ENCODE measurements at places on chromosomes 16 and 17.

- no peak for DNase-seq
These were observed at the start of gene ATMIN for GRCh38 chr16:81035398-81035974. ATMIN (plus strand) TSS chr16:81035842; CDS start chr16:81035871, 29 bp downstream.

- no peak for DNase-seq
These were observed 8.5 kb downstream of the KRTAP9-7 start for GRCh38 chr17:41284043-41284442.

GRCh38 chr17:16407911-16408588 is 7.3 kb upstream of the TRPV2 start:
- peak; percentile 62 for DNase-seq

DNA sequence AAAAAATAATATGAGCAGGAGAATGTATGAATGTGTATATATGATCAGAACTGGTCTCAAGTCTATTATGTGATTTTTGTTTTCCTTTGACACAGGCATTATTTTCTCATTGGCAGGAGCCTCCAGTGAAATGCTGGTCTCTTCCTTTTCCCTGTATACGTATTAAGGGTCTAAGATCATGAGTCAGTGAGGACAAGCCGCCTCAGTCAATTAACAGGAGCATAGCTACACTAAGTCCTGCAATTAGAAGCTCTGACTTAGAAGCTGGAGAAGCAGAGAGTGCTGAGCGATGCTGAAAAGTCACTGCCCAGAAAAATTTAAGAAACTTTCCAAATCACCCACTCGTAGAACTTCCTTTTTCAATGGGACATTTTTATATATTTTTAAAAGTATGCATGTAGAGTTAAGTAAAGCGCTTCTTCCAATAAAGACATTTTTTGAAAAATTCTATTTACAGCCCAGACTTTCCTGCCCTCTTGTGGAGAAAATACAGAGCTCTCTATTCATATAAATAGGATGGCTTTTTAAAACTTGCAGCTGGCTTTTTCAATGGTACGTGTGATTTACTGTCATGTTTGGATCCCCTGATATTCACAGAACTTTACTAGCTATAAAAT is 70.2 kb upstream of the PSMD7 start:
- DNase-seq: no peak

GRCh38 chr16:85089525-85089924 is 22.7 kb downstream of the CIBAR2 start:
- no peak for DNase-seq

GRCh38 chr17:43901861-43902589 is 5.3 kb downstream of the MPP2 start:
- DNase-seq: no peak

DNA sequence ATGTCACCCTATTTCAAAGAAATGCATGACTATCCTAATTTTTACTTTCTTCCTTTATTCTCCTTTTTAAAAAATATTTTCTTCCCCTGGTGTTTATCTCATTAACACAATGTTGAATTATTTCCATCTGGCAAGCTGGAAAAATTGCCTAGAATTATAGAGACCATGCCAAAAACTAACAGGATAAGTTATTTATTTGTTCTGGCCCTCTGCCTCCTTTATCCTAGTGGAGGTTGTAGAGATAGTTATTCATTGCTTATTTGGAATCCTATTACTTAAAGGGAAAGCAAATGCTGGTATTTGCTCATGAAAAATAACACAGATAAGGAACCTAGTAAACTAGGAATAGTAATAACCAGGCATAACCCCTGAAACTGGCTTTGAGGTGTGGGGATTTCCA is 684.9 kb upstream of the KIF2B start:
- DNase-seq: no peak

- no peak for DNase-seq
These were observed 147.6 kb downstream of the C16orf95 start for GRCh38 chr16:87169509-87169995.

GRCh38 chr17:39240631-39241030 is 14.9 kb upstream of the STAC2 start:
- DNase-seq: no peak

GRCh38 chr17:37259030-37259735 is 116.6 kb upstream of the C17orf78 start:
- DNase-seq: no peak

DNA sequence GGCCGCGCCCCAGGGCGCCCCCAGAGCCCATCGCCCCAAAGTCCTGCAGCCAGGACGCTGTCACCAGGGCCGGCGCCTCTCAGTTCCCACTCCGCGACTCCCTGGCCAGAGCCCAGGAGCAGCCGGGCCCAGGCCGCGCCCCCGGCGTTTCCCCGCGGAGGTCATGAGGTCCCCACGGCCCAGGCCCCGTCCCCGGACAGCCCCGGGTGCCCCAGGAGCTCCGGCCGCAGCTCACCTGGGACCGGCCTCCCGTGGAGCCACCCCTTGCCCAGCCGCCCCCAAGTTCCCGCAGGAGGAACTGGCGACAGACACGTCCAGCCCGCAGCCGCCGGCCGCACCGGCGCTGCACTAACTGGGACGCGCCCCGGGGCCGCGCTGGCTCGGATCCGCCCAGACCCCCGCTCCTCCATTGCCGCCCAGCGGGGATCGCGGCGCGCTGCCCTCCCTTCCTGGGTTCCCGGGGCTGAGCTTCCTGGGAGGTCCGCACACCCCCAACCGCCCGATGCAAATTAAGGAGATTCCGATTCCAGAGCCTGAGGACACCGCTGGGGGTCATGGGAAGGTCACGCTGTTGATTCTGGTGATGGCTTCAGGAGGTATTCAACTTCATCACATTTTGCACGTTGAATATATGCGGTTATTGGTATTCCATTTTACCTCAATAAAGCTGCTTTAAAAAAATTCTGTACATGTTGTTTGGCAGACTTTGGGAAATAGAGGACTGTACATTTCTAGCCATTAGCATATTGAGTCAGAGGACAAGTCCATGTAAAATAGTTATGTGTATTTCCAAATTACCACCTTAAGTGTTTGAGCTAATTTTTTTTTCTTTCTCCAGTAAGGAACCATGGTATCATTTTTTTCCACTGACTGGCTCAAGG is 9.9 kb downstream of the AHSP start:
- no peak for DNase-seq

GRCh38 chr16:85720302-85720637 is 30.6 kb downstream of the C16orf74 start:
- DNase-seq: no peak

- DNase-seq: no peak
These were observed 16.0 kb upstream of the SLC47A1 start for GRCh38 chr17:19517699-19518098.

DNA sequence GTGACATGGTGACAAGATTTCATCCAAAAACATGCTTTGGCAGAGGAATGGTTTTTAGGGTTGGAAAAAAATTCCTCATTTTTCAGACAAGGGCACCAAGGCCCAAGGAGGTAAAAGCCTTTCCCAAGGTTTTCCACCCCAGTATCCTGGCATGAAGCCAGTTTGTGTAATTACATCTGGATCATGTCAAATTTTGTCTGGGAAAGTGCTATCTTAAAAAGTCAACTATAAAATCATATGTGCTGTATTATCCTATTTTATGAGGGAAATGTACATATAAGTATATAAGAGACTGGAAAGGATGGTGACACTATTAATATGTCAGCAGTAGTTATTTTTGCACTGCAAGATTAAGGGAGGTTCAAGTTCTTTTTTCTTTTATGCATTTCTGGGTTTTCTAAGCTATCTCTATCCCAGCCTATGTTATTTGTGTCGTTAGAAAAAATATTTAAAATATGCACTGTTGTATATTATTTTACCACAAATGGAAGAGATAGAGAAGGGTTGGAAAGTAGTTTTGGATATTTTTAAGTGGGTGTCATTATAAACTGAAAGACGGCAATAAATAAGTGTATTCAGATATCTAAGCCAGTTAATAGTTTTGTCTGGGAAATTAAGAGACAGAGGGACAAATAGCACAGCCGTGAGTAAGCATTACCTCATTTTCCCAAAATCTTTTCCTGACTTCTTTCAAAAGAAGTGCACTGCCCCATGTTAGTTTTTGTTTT is 13.5 kb upstream of the FBXO47 start:
- no peak for DNase-seq

GRCh38 chr16:25140459-25140858 is 28.9 kb downstream of the LCMT1 start:
- no peak for DNase-seq

DNA sequence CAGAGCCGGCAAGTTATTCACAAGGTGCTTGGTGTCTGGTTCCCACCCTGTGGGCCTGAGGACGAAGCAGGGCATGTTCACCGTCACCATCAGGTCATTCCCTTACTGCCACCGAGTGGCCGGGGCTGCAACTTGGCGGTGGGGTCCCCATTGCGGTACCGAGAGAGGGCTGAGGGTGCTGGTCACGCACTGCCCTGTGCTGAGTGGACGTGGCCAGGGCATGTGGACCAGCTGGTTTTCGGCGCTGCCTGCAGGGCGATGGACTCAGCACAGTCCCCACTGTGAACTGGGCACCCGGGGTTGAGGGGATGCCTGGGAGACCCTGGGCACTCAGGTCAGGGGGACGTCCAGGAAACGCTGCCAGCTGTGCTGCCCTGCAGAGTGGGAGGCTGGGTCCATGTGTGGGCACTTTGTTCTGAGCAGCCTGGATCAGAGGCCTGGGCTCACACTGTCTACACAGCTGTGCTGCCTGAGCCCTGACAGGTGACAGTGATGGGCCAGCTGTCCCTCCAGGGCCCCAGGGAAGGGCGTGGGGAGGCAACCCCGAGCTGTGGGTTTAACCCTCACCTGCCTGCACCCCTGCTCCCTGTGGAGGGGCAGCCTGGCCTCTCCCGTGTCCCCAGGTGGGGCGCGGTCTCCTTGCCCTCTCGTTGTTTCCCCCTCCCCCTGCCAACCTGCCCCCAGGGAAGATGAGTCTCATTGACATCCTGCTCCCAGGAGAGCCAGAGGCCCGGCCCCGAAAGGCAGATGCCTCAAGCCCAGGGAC is 39.3 kb upstream of the GNG13 start:
- no peak for DNase-seq

DNA sequence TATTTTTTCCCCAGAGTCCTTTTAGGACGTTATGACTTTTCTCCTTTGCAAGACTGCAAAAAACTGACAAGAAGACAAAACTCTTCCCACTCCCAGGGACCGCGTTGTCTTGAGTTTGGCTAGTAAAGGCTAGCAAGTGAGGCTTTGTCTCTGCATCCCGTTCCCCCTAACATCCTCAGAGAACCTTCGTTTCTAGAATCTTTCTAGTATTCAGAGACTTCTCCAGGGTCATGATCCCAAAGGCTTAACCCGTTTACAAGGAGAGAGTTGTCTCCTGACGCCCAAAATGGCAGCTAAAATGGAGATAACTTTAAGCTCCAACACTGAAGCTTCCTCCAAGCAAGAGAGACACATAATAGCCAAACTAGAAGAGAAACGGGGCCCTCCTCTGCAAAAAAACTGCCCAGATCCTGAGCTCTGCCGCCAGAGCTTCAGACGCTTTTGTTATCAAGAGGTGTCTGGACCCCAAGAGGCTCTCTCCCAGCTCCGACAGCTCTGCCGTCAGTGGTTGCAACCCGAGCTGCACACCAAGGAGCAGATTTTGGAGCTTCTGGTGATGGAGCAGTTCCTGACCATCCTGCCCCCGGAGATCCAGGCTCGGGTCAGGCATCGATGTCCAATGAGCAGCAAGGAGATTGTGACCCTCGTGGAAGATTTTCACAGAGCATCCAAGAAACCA is 843 bp downstream of the ZNF174 start:
- DNase-seq: no peak

- DNase-seq: no peak
These were observed 101.8 kb downstream of the FOXL1 start for GRCh38 chr16:86680162-86680561.

GRCh38 chr16:27811881-27812280 is 251.6 kb downstream of the GSG1L start:
- no peak for DNase-seq

GRCh38 chr17:10613775-10614513 is 43.2 kb downstream of the MYH3 start:
- DNase-seq: no peak

DNA sequence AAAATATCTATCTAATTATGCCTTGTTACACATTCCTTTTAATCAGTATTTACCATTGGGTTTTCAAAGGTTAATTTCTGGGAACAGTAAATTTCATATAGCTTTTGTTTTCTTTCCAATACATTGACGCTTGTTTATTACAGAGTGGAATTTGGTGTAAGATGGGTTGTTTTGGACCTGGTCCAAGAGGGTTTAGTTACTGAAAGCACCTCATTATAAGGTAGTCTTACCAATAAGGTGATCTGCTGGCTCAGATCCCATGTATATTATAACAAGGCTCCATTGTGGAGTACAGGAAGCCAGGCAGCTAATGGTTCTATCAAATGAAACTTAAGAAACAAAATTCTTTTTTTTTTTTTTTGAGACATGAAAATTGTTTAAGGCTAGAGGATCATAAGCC is 87.3 kb upstream of the NACA2 start:
- DNase-seq: no peak

DNA sequence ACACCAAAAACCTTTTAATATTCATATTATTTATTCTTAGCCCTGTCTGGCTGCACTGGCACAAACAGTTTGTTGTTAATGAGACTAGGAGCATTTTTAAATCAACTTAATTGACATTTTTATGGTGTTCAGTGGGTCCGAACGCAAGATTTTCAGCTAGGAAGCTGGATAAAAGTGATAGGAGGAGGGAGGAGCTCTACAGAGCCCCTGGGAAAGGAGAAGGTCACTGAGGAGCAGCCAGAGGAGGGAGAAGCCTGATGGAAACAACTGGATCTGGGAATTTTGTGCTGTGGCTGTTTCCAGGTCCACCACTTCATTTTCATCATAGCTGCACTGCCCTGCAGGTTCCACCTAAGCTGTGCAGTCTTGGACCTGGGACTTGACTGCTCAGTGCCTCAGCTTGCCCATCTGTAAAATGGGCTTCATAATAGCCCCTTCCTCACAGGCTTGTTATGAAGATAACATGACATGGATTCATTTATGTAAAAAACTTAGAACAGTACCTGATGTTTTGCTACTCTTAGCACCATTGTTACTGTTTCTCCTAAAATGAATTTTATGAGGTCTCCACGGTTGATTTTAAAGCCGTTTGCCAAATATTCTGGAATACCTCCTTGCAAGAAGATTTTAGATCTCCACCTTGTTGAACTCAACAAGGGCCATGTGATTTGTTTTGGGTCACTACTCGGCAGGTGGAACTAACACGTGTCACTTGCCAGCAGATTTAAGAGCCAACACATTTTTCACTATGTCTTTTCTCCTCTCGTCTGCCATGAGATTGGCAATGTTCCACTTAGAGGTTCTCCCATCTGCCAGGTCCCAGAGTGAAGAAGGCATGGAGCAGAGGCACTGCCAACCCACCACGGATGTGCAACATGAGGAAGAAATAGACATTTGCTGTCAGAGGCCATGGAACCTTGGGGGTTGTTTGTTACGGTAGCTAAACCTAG is 18.7 kb upstream of the GRIN2A start:
- no peak for DNase-seq
